Stimulated activated CD8-positive, alpha-beta memory T cell treated with anti-CD3 and anti-CD28 coated beads, Interleukin-7, amount 100 ng/mL, for 48 hours (primary cell): ENCODE measurements at places on chromosomes 7 and 10.

- DNase-seq: no peak
These were observed 150.9 kb upstream of the AGK start for GRCh38 chr7:141400356-141400755.

DNA sequence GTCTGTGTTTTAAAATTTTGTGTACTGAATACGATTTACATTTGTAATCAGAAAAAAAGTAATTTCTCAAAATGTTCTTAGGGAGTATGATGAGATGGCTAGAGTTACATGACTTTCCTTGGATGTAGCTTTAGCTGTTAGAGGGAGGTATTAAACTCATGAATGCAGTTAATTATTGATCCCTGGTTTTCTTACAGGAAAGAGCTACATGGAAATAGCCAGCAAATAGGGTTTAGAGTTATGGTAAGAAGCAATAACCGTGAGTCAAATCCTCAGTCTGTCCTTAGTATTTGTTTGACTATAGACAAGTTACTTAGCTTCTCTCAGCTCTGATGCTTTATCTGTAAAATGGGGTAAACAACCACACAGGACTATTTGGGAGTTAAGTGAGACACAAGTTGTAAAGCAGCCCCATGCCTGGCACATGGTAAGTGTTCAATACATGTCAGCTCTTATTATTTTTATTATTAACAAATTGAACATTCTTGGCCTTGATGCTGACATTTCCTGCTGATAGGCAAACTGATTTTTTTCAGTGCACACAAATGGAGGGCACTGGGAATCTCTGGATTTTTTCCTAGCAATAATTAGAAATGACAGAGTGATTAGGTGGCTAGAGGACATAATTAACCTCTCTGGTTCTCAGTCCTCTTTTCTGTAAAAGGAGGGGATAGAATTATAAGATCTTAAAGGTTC, 204.5 kb upstream of the PHYHIPL start:
- no peak for DNase-seq

- no peak for DNase-seq
These were observed 38.2 kb upstream of the MYO3A start for GRCh38 chr10:25895856-25896255.

DNA sequence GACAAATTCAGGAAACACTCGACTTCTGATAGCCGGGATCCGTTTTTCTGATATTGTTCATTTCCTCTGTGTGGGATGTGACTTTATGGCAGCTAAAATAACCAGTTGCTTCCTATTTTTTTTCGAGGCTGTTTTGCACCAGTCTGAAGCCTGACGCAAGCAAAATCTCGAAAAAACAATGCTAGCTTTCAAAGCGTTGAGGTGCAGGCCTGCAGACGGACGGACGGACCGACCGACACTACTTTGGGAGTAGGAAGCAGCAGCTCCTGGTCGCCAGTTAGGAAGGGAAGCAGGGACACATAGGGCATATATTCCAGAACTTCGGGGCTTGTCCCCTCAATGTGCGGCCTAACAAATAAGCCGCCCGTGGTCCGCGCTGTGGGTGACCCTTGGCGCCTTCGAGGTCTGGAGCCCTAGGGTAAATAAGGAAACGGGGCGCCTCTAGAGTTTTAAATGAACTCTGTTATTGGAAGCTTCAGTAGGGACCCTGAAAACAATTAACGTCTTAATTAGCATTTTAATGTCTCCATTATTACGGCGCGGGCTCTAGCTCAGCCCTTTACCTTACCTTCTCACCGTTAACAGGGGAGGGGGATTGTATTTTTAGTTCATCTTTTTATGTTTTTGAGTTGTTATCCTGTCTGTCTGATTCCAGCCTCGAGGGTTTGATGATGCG, 1.3 kb downstream of the HHEX start:
- DNase-seq: no peak

- DNase-seq: no peak
These were observed 232.4 kb downstream of the AHR start for GRCh38 chr7:17530741-17531421.

GRCh38 chr7:79452495-79453265, 787 bp downstream of the MAGI2 start:
- no peak for DNase-seq

GRCh38 chr10:113735913-113736312, 15.6 kb upstream of the PLEKHS1 start:
- no peak for DNase-seq

GRCh38 chr10:102358712-102359382, 36.7 kb upstream of the NFKB2 start:
- DNase-seq: no peak
